ENCODE measurements at places on chromosomes 3 and 15.

GRCh38 chr15:85750319-85751290, 44.1 kb downstream of the KLHL25 start:
- no peak for DNase-seq

- no peak for DNase-seq
Measured at GRCh38 chr3:50269977-50270413, 1.0 kb downstream of the SEMA3B start.

DNA sequence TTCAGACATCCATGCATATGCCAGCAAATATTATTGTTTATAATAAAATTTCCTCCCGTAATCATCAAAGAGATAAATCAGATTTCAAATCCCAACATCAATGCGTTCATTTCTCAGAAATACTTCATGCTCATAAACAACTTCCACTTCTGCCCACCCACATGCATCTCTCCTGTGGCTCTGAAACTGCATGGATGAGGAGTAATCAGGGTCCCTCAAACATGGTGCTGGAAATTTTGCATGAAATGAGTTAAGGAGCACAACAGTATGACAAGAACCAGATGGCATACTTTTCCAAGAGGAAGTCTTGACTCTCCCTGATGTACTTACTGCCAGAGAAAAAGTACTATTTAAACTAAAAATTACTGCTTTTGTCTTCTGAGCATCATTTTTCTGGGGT, 26.9 kb upstream of the MFSD1 start:
- no peak for DNase-seq

DNA sequence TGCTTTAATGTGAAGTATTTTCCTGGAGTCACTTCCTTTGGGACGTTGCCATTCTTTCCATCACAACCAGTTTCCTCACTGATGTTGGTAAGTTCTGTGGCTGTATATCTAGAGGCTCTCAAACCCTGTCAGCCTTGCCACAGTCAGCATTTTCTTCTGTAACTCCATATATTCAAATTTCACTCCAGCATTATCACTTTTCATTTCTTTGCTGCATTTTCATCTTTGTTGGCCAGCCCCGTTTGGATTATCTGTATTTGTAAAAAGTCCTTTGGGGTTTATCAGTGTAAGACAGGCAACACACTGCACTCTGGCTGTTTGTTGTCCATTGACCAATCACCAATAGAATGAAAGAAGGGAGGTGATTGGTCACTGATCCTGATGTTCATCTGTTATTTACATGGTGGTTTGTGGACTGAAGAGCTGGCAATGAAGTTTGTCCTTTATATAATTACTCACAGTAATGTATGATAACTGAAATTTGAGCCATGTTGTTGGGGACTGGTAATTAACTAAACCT, 20.3 kb downstream of the GMPS start:
- DNase-seq: no peak

GRCh38 chr3:63878394-63879060, 14.9 kb downstream of the ATXN7 start:
- no peak for DNase-seq

GRCh38 chr15:98599909-98600691, 48.2 kb upstream of the IGF1R start:
- no peak for DNase-seq

GRCh38 chr3:195580744-195581443, 2.8 kb downstream of the APOD start:
- DNase-seq: no peak

DNA sequence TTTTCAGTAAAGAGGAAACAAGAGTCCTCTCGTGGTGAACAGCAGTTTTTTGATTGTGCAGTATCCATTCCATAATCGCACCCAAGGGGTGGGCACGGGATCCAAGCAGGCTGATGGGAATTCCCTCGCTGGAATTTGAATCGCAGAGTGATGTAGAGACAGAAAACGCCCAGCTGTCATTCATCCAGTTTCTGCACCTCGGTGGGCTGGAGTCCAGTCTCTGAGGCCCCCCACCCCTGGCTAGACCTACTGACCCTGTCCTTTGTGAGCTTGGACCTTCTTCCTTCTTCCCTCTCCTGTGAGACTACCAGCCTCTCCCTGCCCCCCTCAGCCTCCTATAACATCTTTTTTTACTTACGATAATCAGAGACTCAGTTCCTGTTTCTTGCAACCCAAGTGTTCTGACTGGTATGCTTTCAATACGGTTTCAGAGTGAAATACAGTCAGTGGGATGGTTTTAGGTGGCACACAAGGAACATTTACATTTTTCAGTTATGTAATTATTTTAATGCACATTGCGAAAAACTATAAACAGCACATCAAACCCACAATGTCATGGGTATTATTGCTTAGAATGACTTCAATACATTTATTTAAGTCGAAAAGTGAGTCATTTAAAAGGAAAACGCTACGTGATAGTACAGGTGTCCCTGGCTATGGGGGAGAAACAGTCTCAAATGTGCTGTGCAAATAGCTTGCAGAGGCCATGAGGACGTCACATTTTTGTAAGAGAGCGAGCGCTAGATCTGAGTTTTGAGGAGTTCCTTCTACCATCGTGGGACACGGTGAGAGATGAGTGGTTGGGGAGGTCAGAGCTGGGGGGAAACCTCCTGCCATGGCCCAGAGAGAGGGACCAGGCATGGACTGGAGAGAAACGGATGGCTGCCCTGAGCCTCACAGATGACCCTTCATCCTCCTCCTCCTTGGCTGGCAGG, 37.5 kb upstream of the CHST2 start:
- DNase-seq: no peak

- DNase-seq: no peak
Measured at GRCh38 chr15:47711655-47712054, 5.7 kb upstream of the SEMA6D start.

GRCh38 chr3:122875547-122876127, 80.8 kb downstream of the SLC49A4 start:
- DNase-seq: no peak

GRCh38 chr3:157919319-157919887, 186.8 kb downstream of the SHOX2 start:
- DNase-seq: no peak

GRCh38 chr3:42013691-42014457, 52.0 kb upstream of the ULK4 start:
- DNase-seq: no peak

DNA sequence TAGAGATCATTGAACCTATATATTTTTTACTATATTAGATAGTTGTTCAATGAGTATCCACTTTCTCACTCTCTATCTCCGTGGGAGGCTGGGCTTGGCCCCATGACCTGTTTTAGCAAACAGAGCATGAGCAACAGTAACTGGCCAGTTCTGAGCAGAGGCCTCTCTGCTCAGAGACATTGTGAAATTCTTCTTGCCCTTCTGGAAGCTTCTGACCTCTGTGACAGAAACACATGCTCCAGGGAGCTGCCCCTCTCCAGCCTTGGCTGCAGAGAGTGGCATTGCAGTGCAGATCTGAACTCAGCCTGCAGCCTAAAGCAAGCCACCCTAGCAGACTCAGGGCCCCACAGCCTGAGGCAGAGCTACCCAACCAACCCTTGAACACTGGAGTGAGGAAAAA, 20.5 kb downstream of the FAM240A start:
- DNase-seq: no peak

DNA sequence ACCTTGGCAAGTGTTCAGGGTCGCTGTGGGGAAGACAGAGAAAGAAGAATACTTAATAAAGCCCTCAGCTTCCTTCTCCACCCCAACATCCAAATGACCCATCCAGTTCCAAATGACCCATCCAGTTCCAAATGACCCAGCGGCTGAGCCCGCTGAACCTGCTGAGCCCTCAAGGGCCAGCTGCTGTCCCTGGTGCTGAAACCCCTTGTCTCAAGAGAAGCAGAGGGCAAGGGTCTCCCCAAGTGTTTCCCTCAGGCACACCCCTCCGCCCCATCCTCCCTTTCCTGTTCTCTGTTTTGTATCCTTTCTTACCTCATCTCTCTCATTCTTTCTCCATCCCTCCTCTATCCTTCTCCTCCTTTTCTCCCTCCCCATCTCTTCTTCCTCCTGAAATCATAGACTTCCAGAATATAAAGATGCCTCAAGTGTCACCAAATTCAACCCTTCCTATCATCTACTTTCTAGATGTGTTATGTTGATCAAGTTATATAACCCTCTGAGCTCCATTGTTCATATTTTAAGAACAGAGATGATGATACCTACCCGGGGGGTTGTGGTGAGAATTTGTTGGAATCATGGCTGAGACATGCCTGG, 29.0 kb downstream of the CCDC33 start:
- no peak for DNase-seq

DNA sequence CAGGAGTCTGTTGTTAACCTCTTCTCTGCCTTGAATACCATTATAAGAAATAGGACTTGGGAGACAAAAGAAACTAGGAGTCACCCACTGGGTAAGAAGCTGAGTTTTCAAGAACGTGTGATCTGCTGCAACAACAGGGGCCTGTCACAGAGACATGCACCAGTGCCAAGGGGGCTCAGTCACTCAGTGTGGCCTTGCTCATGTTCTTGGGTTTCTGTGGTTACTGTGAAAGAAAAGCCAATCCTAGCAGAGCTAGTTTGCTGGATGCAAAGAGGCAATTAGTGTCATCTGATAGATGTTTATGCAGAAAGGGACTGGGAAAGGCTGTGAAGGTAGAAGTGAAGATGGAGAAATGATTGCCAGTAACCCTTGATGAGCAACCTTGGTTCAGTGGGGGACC, 126.3 kb downstream of the IQCH start:
- no peak for DNase-seq

DNA sequence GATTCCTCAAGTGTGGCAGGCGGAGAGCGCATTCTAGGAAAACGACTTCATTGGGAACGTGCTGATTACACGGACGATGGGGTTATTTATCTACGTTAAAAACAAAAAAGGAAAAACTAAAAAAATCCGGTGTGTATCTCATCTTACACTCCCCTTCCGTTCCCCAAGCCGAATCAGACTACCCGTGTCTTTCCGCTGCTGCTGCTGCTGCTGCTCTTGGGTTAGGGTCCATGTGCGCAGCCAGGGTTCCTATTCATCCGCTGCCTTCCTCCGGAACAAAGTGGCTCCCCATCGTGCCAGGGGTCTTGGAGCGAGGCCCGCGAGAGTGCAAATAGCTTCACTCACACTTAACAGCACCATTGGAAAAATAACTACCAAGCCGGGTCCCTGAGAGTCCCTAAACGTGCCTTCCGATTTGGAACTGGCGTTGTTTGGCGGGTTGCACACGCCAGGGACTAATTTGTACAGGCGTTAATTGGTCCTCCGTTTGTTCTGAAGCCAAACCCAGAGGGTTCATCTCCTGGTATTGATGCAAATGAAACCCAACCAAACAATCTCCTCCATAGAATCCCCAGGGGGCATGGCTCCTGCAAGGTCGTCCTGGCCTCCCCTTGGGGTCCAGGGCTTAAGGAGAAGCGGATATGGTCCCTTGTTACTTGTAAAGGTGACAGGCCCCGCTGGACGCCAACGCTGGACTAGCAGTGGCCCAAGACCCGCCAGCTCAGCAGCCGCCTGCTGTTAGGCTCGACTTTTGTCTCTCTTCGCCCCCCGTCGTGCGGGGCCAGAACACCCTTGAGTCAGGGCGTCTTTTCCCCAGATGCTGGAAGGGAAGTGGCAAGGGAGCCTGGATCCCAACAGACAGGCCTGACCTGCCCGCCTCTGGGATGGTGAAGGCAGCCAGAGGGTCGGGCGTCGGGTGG, 11.0 kb upstream of the ONECUT1 start:
- DNase-seq: no peak

- no peak for DNase-seq
Measured at GRCh38 chr15:28904541-28905315, 19.0 kb downstream of the APBA2 start.
